NCI-H460 (cell line): ENCODE measurements at places on chromosomes 7 and 10. TPM values are rescaled to one million over a fixed set of nuclear protein-coding genes. Genes with fewer than 3 reads are reported as not detected.

Gene BCAP29
- total RNA-seq, result 58.4 and 67.2 TPM in 2 replicates

Gene SPDYE16
- total RNA-seq, result not detected in 2 replicates

Gene AKR1E2
- 0.32 TPM in 1 of 2 replicates, not detected in the other for total RNA-seq

Gene CNOT4
- total RNA-seq, result 15.2 and 15.3 TPM in 2 replicates

Gene SLC26A5
- not detected in 2 replicates for total RNA-seq

Gene GIMAP8
- total RNA-seq, result not detected in 2 replicates

Gene MINDY4
- 3.6 and 4.0 TPM in 2 replicates for total RNA-seq

Gene CYP3A7
- total RNA-seq, result not detected in 2 replicates

Gene CISD1
- 71.7 and 77.7 TPM in 2 replicates for total RNA-seq

DNA sequence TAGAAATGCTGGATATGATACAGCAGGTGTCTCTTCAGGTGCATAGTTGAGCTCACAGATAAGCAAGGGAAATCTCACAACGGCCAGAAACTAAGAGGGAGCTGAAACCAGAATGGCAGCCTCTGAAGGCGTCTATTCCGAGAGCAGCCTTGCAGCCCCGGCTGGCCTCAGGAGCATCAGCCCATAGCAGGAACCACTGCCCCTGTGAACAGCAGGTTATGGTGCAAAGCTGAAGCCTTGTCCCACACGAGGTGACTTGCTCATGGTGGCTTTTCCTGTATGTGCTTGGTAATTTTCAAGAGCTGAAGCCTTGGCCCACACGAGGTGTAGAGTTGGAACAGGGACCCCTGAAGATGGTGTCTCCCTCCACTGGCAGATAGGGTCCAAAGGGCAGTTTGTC, 33.2 kb downstream of the BNIP3 start:
- no peak for DNase-seq

- DNase-seq, result no peak
These were observed 255.3 kb downstream of the FZD1 start for GRCh38 chr7:91519241-91520158.

- DNase-seq, result no peak
These were observed 48.0 kb downstream of the CAMK1D start for GRCh38 chr10:12397147-12397896.

DNA sequence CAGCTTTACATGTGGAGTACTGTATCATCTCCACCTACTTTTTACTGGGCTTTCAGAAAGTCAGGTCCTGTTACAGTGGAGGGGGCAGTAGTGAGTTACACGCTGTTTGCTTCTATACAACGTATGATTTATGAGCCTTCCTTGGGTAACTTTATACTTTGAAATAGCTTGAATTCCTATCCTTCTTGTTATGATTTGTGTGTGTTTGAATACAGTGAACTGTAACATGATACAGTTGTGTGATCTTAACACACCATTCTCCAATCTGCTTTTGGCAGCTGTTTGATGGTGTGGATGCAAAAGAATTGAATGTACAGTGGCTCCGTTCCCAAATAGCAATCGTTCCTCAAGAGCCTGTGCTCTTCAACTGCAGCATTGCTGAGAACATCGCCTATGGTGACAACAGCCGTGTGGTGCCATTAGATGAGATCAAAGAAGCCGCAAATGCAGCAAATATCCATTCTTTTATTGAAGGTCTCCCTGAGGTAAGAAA, 41.7 kb downstream of the SP8 start:
- peak; percentile 28 for DNase-seq

- no peak for DNase-seq
These were observed 9.8 kb downstream of the CEP41 start for GRCh38 chr7:130430841-130431666.

DNA sequence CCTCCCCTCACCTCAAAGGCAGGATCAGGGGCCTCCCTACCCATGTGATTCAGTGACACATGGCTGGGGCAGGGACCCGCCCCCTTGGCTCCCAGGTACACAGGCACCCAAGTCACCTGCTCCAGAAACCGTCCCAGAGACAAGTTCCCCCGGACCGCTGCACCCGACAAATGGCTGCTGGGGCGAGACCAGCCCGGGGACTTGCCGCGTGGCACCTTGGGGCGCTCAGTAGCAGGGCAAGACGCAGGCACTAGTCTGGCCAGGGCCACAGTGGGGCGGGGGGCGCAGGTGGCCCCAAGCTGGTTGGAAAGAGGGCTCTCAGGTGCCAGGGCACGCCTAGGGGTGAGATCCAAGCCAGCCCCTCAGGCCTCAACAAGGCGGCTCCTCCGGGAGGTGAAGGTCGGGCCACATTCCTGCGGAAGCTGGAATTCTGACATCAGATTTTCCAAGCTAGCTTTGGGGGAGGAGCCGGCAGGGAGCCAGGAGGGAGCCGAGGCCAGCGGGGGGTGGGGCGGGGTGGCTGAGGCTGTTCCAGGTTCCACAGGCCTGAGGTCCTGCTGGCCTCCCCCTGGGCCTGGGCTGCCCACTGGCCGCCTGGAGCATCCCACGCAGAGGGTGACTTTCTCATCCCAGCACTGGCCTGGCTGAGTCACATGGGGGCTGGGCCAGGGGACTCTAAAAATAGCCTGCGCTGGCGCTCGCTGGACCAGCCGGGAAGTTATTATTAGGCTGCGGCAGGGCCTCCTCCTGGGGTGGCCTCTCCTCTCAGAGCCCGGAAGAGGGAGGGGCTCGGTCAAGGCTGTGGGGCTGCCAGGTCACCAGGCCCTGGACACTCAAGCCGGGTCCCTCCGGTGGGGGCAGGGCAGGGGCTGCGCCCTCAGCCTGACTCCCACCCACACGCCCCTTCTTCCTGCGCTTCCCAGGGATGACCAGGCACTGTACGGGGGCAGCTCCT, 20.5 kb upstream of the INPP5A start:
- peak; percentile 49 for DNase-seq

DNA sequence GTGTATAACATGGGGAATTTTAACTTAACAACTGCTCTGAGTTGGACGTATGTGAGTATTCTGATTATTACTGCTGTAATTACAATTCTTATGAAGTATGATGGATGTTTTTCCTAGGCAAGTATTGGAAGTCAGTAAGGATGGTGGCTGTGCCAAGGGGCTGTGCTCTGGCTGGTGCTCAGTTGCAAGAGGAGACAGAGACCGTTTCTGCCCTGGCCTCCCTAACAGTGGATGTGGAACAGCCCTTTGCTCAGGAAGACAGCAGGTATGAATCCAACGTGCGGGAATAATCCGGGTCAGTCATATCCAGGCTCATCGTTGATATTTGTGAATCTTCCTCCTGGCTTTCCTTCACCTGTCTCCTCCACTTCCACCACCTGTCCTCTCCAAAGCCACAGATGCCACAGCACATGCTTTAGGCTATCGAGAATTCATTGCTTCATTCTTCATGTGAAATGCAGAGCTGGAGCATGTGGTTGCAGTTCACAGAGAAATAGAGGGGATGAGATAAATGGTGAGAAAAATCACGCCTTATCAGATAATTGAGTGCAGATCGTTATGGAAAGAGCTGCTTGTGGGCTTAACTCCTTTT, 141.7 kb downstream of the TWIST1 start:
- DNase-seq, result no peak

GRCh38 chr7:111498391-111499007, 63.8 kb downstream of the IMMP2L start:
- no peak for DNase-seq

DNA sequence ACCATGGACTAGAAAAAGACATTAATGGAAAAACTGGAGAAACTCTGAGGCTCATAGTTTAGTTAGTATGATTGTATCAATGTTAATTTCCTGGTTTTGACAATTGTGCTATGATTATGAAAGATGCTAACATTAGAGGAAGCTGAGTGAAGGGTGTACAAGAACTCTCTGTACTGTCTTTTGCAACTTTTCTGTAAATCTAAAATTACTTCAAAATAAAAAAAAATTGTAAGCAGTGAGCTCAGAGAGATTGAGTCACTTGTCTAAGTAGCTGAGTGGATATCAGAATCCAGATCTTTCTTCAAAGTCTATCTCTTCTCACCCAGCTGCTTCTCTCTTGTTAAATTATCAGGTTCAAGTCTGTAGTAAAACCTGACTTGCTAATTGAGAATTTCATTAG, 181.1 kb downstream of the PLCE1 start:
- no peak for DNase-seq

DNA sequence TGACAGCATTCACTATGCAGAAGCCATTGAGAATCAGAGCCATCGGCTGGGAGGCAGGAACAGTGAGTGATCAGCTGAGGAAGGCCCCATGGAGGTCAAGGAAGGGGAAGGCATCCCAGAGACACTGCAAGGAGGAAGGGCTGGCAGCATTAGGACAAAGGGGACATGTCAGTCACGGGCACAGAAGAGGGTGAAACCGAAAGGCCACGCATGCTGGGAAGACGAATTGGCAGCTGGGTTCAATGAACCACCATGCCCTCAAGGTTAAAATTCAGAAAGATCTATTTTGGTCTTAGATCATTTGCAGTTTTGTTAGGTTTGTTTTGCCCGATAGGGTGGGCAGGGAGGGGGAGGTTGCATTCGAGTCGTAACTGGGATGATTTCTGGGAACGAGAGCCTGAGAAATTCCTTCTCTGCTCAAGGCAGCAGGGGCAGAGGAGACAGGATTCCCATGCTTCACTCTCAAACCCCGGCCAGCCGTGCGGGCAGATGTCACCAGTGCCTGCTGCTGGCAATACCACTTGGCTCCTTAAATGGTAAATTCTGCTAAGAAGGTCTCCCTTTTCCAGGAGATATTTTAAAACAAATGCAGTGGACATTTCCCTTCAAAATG, 57.7 kb downstream of the ASB13 start:
- no peak for DNase-seq

GRCh38 chr7:14988941-14989340, 86.4 kb upstream of the DGKB start:
- DNase-seq, result no peak

DNA sequence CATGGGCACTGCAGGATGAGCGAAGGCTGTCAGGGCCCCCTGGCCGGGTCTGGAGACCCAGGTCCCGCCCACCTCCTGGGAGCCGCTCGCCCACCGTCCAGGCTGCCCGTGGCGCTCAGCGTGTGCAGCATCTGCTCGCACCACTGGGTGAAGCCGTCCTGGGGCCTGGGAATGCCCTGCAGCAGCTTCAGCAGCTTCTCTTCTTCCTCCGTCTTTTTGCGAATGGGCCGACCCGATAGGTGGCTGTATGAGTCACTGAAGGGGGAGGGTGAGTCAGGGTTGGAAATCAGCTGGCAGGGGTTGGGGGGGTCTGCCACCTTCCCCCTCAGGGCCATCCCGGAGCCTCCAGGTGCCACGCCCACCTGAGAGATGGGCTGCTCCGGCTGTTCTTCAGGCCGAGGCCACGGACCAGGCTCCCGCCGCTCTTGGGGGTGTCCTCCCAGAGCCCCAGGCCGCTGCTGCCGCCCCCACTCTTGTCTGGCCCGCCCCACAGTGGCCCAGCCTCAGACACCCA, 8.7 kb downstream of the GNB2 start:
- DNase-seq, result no peak

DNA sequence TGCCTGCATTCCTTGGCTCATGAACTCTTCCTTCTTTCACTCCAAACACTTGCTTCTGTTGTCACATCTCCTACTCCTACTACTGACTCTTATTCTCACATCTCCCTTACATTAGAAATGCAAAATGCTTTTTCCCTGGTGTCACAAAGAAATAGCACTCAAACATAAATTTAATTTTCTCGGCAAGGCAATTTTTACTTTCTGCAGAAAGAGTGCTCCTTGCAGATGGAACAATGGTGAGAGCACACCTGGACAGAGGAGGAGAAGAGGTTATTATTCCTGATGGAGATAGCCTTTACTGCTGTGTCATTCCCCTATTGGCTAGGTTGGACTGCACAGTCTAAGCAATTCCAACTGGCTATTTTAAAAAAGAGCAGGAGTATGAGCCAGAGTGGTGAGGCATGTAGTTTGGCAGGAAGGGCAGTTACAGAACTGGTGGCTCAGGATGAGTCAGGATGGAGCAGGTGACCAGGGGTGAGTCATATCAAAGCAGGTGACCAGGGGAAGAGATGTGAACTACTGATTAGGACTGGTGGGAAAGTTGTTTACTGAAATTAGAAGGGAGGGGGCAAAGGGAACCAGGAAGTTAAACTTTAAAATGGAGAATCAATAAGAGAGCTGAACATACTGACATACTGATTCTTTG, 52.9 kb downstream of the CYP2C9 start:
- no peak for DNase-seq

DNA sequence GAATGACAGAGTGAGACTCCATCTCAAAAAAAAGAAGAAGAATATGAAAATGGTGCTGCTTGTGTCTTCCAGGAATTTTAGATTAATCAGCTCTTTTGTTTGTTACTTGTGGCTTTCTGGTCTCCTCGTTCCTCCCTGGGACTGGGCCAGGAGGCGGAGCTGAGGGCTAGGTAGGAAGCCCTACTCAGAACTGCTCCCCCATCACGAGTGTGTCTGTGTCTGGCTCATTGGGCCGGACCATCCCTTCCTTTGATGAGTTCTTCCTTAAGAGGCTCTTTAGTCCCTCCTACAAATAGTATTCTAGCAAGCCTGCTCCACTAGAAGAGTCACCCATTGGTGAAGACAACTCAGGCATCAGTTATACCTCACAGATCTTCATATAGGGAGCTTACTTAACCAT, 56.8 kb upstream of the YAE1 start:
- no peak for DNase-seq

GRCh38 chr10:80957161-80957560, 419.5 kb downstream of the SH2D4B start:
- no peak for DNase-seq

- no peak for DNase-seq
These were observed 4.3 kb upstream of the ADD3 start for GRCh38 chr10:110003524-110003885.

- DNase-seq, result no peak
These were observed 45.9 kb downstream of the ZNF783 start for GRCh38 chr7:149307775-149308501.

DNA sequence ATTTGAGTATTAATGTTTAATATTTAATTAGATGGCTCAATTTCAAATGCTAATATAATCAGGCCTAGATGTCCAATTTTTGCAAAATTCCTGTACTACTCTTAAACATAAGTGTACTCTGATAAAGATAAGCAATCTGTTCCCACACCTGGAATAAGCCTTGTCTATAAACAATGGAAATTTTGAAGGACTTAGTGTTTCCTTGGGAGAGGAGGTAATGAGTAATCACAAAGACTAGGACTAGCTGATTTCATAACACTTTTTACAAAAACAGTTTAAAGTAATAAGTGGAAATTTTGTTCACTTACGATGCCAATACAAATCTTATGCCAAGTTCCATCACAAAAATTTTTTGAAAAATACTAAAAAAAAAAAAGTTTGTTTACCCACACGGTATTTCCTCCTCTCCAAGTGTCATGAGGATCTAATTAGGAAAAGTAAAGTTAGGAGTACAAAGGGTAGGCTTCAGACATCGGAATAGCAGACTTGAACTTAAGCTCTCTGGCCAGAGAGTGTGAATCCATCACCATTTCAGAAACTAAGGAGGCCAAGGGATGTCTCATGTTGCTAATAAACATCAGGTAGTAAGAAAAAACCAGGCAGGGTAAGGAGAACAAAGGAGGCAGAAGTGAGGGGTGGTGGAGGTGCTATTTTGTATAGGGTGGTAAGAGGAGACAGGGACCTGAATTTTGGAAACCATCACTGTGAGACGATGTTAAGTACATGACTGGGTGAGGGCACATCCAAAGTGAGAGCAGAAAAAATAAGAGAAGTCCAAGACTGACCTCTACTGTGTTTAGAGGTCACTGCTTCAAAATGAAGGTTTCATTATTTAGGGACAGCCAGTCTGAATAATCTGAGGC, 61.3 kb downstream of the RAPGEF5 start:
- DNase-seq, result no peak
